ENCODE measurements at places on chromosomes 16 and 17.

DNA sequence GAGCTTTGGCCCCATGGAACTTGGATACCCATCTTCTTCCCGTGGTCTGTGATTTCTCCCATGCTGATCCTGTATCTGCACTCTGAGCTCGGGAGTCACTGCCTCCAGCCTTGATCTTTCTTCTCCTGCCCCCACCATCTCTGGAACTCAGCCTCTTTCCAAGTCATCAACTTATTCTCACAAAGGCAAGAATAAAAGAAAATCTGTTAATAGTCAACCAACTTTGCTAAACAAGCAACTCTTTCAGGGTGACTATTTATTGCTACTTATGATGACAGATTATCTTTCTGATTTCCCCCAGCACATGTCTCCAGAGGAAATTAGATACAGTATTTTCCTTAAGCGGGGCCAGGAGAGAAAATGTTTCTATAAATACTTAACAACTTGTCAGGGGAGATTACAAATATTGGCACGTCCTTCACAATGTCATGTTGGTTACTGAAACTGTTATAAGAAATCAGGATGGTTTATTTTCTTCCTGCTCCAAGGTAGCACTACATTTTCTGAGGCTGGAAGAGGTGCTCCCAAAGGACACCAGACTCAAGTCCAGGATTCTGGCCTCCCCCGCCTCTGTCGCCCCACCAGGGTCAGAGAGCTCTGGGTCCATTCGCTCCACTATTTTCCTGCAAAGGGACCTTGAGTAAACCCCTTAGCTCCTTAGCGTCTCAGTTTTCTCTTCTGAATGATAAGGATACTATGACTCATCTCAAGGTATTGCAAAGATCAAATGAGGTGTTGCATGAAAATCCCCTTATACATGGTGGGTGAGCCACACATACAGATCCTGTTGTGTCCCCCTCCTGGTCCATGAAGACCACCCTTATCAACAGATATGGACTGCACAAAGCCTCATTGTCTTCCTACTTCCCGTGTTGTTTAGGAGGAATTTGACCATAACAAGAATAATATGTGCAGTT, 205.2 kb upstream of the WSCD1 start:
- DNase-seq: no peak

DNA sequence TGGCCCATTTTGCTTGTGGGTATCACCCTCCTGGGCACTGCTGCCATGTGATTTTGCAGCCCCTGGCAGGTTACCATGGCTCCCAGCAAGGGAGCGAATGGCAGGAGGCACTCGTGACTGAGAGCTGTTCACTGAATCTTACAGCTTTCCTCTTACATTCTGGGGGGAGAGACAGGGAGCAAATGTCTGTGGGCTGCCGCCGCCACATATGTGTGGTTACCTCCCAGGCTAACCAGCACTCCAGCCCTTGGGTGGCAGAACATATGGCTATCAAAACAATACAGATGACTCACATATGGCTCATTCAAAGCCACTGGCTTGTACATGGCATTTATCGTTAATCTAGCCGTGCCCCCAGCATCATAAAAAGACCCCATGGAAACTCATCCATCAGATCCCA, 19.8 kb downstream of the GTF3C1 start:
- DNase-seq: no peak

- peak; percentile 35 for DNase-seq
These were observed 59.9 kb downstream of the BEAN1 start for GRCh38 chr16:66486773-66487579.

- no peak for DNase-seq
These were observed 92.1 kb downstream of the ZDHHC7 start for GRCh38 chr16:84919269-84919668.

DNA sequence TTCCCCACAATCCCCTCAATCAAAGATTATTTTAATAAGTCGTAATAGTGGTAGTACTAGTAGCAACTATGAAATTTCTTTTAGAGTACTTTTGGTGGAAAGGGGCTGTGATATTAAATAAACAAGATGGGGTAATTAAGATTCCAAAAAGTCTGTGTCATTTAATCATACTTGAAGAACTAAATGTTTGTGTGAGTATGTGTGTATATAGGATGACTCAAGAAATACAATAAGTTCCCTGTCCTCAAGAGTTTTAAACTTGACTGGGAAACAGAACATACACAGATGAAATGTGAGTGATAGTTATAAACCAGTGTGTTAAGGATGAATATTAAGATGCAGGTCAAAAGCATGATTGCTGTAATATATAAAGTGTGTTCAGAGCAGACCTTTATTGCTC, 2.3 kb downstream of the ALDH3A2 start:
- no peak for DNase-seq

GRCh38 chr16:19305443-19305842, 19.9 kb downstream of the CLEC19A start:
- no peak for DNase-seq

- DNase-seq: no peak
These were observed 80.6 kb downstream of the LMF1 start for GRCh38 chr16:890217-890616.

DNA sequence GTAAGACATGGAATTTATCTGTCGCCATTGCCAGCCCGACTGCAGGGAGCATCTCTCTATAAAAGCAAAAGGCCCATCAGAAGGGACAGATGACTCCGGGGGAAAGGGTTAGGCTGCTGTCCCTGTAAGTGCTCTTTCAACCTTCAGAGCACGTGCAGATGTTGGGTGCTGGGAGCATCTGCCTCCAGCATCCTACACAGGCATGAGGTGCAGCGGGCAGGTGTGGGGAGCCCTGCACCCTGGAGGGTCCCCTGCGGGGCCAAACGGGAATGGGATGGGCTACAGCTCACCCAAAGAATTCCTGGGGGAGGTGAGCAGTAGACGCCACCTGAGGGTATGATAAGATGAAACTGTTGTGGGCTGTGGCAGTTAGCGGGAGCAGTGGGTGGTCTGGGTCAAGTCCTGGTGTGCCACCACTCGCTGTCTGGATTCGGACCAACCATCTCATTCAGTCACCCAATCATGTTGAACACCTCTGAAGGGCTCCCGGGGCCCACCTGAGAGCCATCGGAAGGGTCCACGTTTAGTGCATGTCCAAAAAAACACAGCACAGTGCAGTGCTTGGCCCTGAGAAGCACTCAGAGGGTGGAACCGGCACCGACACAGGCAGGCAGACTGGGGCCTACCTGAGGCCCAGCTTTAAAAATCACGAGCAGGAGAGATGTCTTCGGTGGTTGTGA, 3.8 kb downstream of the SMCR8 start:
- no peak for DNase-seq

DNA sequence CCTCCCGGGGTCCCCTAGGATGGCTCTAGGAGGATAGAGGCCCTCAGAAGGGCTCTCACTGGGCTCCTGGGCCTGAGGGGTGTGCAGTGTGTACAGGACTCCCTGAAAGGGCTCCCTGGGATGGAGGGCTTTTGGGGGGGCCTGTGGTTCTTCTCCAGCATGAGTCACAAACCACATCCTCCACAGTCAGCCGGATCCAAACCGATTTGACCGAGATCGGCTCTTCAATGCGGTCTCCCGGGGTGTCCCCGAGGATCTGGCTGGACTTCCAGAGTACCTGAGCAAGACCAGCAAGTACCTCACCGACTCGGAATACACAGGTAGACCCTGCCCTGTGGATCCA, 4.5 kb downstream of the TRPV2 start:
- no peak for DNase-seq

- no peak for DNase-seq
These were observed 24.4 kb upstream of the WSCD1 start for GRCh38 chr17:6045621-6046357.
